Cardiac muscle cell (in vitro differentiated cells and primary cell): ENCODE measurements at places on chromosomes 6 and 20. TPM values are rescaled to one million over a fixed set of nuclear protein-coding genes. Genes with fewer than 3 reads are reported as not detected.

The COL11A2 gene
- 70.6 and 94.6 TPM in 2 replicates for total RNA-seq

DNA sequence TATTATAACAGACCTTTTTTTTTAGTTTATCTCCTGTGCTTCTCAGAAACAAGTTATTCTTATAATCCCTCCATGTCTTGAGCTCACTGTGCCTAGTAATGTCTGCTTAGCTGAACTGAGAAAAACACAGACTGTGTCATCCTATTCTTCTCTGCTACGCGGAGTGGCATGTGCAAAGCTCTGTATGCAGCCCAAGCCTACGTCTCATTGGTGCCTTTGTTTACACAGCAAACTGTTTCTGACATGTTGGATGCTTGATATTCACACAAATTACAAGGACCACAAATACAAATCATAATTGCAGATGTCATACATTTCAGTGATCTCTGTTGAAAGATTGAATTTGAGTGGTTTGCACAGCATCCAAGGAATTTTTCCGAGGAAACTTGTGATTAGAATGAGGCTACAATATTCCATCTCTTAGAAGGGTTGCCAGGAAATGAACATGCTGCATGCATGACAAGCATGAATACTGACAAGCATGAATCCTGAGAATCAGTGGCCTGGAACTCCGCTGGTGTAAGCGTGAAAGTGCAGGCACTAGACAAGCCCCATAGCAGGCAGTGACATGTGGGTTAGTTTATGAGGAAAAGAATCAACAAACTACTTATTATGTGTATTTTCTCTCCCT is 128.4 kb upstream of the SGK1 start:
- peak; percentile 59 for DNase-seq

The PLCB4 gene
- total RNA-seq = 23.6 and 31.6 TPM in 2 replicates

DNA sequence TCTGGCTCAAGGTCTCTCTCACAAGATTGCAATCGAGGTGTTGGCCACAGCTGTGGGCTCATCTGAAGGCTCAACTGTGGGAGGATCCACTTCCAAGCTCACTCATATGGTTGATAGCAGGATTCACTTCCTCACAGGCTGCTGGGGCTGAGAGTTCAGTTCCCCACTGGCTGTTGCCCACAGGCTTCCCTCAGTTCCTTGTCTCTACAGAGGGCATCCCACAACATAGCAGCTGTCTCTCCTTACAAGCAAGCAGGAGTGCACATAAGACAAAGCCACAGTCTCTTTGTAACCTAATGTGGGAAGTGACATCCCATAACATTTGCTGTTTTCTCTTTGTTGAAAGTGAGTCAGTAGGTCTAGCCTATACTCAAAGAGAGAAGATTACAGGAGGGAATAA is 14.0 kb downstream of the SPATS1 start:
- DNase-seq = no peak

- no peak for DNase-seq
These were observed 69.7 kb downstream of the PDE7B start for GRCh38 chr6:135921188-135921587.

DNA sequence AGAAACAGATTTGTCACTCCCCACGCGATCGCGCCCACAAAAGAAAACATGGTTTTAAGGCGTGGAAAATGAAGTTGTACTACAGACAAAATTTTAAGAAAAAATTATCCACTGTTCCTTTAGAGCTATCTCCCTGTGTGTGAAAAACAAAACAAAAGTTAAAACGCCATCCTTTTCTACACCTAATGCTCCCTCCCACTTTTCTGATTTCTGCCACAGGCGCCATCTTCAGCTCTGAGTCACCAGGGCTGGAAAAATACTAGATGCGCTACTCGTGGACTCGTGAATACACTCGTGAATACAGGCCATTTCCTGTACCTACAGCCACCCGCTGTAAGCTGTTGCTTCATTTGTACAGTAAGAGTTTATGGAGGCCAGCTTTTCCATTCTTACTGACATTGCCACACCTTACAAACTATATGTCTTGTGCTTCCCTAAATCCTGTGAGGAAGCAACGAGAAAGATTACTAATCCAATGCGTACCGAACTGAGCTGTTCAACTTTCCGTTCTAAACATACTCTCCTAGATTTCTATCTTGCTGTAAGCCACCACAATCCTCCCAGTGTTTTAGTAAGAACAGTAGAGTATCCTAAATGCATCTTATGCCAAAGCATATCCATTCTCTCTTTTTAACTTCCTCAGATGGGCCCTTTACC is 773 bp upstream of the AHI1 start:
- peak; percentile 53 for DNase-seq

DNA sequence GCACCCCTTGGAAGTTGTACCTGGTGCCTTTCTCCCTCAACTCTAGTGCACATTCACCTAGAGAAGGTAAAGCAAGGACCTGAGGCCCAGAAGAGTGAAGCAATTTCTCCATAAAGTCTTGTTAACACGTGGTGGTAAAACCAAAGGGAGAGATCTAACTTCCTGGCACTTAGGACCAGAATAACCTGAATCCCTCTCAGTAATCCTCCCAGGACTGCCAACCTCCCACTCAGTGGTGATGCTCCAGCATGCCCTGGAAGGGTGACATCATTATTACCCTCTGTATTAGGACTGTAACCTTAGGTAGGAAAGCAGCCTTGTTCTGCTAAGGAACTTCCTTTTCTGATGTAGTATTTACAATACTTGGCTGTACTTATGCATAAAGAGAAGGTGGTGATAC is 330.6 kb upstream of the MARCKS start:
- DNase-seq = no peak

DNA sequence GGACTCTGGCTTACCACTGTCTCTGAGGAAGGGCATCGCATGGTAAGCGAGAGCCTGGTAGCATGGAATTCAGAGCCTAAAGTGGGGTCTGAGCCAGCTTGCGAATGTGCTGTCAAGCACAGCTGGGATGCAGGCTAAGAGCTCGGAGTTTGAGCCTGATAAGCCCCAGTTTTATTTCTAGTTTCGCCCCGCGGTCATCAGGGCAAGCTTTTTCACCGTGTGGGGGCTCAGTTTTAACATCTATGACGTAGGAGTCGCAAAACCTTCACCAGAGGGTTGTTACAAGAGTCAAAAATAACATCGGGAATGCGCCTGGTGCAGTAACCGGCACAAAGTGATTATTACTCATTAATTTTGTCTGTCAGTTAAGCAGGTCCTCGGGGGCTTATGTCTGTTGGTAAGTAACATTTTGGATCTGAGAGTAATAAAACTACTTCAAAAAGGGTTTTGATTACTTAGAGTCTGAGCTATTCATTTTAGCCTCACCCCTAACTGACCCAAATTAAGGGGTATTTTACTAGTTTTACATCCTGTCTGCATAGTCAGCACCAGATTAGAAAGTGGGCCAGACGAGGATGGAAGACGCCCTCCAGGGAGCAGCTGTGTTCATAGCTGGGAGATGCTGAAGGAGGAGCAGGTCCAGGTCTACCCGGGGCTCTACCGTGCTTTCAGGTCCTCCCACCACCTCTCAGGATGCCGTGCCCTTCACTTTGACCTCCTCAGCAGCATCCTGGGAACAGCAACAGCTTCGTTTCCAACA is 29.7 kb downstream of the SLC22A23 start:
- no peak for DNase-seq
